Cardiac muscle cell (in vitro differentiated cells and primary cell): ENCODE measurements at places on chromosomes 13 and 19. TPM values are rescaled to one million over a fixed set of nuclear protein-coding genes. Genes with fewer than 3 reads are reported as not detected.
A peak's percentile ranks its signal among the peaks of the same experiment; 100 is the strongest.

GRCh38 chr13:100790405-100790804 is 115.8 kb upstream of the TMTC4 start:
- no peaks in the 10 kb centered on the region for H3K27me3 ChIP-seq
- H3K27ac ChIP-seq, result no peak overlapping the region
- no peak for DNase-seq
- no peaks in the 10 kb centered on the region for H3K36me3 ChIP-seq

GRCh38 chr13:112733661-112734379 is 44.0 kb downstream of the ATP11A start:
- H3K4me3 ChIP-seq, result no peak overlapping the region
- H3K27me3 ChIP-seq, result no peaks in the 10 kb centered on the region
- peak overlapping the region; percentile 86 for H3K27ac ChIP-seq
- H3K36me3 ChIP-seq, result no peaks in the 10 kb centered on the region
- peaks cover 61% of the 10 kb centered on the region for H3K4me1 ChIP-seq

DNA sequence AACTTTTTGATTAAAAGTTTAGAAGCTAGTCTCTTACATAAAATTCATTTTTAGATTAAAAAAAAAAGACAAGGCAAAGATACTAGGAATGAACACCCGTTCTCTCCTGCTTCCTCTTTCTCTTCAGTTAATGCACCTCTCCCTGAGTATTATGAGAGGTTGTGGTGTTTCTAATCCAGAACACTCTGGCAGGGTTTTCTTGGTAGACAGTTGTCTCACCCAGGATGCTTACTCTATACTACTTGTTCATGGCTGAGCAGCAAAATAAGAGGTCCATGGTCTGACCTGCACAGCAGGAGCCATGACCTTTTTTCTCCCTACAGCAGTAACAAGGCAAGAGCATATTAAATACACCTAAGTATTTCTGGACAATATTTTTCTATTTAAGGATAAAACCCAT is 62.0 kb downstream of the MICU2 start:
- DNase-seq, result peak; percentile 3
- H3K36me3 ChIP-seq, result no peaks in the 10 kb centered on the region
- H3K4me3 ChIP-seq, result no peak overlapping the region
- H3K4me1 ChIP-seq, result peaks cover 55% of the 10 kb centered on the region
- H3K27me3 ChIP-seq, result no peaks in the 10 kb centered on the region

DNA sequence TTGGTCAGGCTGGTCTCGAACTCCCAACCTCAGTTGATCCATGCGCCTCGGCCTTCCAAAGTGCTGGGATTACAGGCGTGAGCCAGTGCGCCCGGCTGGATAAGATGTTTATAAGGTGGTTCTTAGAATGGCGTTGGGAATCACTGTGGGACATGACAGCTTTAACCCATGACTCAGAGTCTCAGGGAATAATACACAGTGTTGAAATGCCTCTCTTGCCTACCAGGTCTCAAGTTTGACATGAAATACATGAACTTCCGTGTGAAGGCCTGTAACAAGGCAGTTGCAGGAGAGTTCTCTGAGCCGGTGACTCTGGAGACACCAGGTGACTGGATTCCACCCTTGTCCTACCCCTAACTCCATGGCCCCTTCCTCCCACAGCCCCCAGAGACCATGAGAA is 12.6 kb downstream of the FSD1 start:
- H3K4me3 ChIP-seq, result no peak overlapping the region
- H3K36me3 ChIP-seq, result no peaks in the 10 kb centered on the region
- no peak overlapping the region for H3K27ac ChIP-seq
- DNase-seq, result no peak
- H3K27me3 ChIP-seq, result no peaks in the 10 kb centered on the region

Gene RAB3A
- 11.3 and 13.0 TPM in 2 replicates for total RNA-seq

DNA sequence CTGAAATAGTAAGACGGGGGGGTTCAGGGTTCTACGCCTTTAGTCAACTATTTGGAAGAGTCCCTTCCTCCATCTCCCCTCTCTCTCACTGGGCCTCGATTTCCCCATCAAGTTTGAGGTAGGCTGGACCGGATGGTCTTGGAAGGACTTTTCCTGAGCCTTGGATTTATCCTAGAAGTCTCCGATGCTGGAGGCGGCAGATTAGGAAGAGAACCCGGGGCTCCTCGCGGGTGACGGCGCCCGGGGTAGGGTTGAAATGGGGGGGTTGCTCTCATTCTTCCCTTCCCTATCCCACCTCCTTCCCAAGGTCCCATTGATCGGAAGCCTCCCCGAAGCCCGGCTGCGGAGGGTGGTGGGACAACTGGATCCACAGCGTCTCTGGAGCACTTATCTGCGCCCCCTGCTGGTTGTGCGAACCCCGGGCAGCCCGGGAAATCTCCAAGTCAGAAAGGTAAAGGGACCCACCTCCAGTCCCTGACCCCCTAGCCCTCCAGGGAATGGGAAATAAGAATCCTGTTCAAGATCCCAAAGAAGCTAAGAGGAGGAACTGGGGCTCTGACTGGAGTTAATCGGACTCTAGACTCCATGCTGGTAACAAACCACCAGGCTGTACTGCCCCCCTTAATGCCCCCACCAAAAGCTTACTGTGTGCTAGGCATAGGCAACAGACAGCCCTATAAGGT is 781 bp downstream of the QPCTL start:
- peak overlapping the region; percentile 53 for H3K4me3 ChIP-seq
- peaks cover 2% of the 10 kb centered on the region for H3K36me3 ChIP-seq
- H3K27ac ChIP-seq, result peak overlapping the region; percentile 83
- peak; percentile 89 for DNase-seq
- no peaks in the 10 kb centered on the region for H3K4me1 ChIP-seq

GRCh38 chr13:72698164-72698563 is 29.3 kb downstream of the MZT1 start:
- H3K27ac ChIP-seq, result no peak overlapping the region
- no peaks in the 10 kb centered on the region for H3K27me3 ChIP-seq
- no peak for DNase-seq
- H3K36me3 ChIP-seq, result no peaks in the 10 kb centered on the region
- H3K4me1 ChIP-seq, result peaks cover 20% of the 10 kb centered on the region

Gene CCDC8
- total RNA-seq, result 91.7 and 127 TPM in 2 replicates

- H3K4me1 ChIP-seq, result no peaks in the 10 kb centered on the region
- H3K27ac ChIP-seq, result no peak overlapping the region
- no peak for DNase-seq
- H3K4me3 ChIP-seq, result no peak overlapping the region
- H3K27me3 ChIP-seq, result no peaks in the 10 kb centered on the region
- no peaks in the 10 kb centered on the region for H3K36me3 ChIP-seq
Measured at GRCh38 chr19:20912973-20913372, 10.1 kb upstream of the ZNF85 start.

GRCh38 chr13:106690779-106691178 is 122.8 kb upstream of the ARGLU1 start:
- H3K4me3 ChIP-seq, result no peak overlapping the region
- no peaks in the 10 kb centered on the region for H3K36me3 ChIP-seq
- no peaks in the 10 kb centered on the region for H3K4me1 ChIP-seq
- DNase-seq, result peak; percentile 12
- H3K27me3 ChIP-seq, result no peaks in the 10 kb centered on the region

DNA sequence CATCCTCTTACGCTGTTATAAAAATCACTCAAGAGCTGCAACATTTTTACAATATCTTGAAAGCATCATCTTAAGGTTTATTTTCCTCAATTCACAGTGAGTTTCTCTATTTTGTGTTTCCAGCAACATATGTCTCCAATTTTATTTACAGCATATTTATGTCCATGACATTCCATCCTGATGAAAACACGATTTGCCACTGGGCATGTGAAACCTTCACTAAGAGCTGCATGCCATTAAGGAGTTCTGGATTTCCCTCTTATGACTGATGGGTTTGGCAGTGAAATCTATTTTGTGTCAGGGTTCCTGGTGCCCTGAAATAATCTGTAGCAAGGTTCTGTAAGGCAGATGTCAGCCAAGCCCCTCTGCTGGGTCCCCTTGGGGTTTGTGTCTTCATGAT is 527.6 kb upstream of the KLF12 start:
- no peak overlapping the region for H3K4me3 ChIP-seq
- no peaks in the 10 kb centered on the region for H3K4me1 ChIP-seq
- no peaks in the 10 kb centered on the region for H3K36me3 ChIP-seq
- DNase-seq, result no peak

Gene ZNF667
- total RNA-seq, result 3.5 and 6.5 TPM in 2 replicates

DNA sequence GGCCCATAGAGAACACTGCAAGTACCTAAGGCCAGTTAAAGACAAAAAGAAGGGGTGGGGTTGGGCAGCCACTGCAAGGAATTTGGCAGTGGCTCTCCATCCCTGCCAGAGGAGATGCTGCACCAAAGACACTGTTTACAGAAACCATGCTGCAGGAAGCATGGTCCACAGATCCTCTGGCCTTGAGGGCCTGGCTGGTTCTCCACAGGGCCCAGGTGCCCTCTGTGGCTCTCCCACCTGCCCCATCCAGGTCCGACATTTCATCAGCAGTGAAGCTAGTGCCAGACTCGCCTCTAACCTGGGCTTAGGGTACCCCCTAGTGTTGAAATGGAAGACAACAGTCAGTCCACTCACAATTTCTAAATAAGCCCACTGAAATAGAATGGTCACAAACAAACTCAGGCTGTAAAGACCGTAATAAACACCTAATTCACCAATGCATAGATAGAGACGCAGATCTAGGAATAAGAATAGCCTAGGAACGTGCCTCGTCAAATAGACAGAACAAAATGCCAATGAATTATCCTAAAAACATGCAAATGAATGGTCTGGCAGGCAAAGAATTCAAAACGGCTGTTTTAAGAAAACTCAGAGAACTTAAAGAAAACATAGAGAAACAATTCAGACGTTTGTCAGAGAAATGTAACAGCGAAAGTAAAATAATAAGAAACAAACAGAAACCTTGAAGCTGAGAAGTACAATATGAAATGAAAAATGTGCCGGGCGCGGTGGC is 23.3 kb downstream of the LYPD4 start:
- no peak overlapping the region for H3K4me3 ChIP-seq
- peak; percentile 40 for DNase-seq
- H3K27me3 ChIP-seq, result no peaks in the 10 kb centered on the region
- no peaks in the 10 kb centered on the region for H3K4me1 ChIP-seq

GRCh38 chr13:113638806-113639205 is 19.2 kb downstream of the ATP4B start:
- H3K4me1 ChIP-seq, result no peaks in the 10 kb centered on the region
- no peak for DNase-seq
- H3K27me3 ChIP-seq, result no peaks in the 10 kb centered on the region
- H3K27ac ChIP-seq, result no peak overlapping the region
- no peak overlapping the region for H3K4me3 ChIP-seq

GRCh38 chr13:60590800-60591747 is 194.1 kb downstream of the TDRD3 start:
- no peak for DNase-seq
- no peak overlapping the region for H3K27ac ChIP-seq
- no peaks in the 10 kb centered on the region for H3K4me1 ChIP-seq
- no peaks in the 10 kb centered on the region for H3K27me3 ChIP-seq

- no peaks in the 10 kb centered on the region for H3K36me3 ChIP-seq
- no peak overlapping the region for H3K27ac ChIP-seq
- no peak overlapping the region for H3K4me3 ChIP-seq
- DNase-seq, result peak; percentile 7
Measured at GRCh38 chr13:73935991-73936390, 198.2 kb downstream of the KLF12 start.

DNA sequence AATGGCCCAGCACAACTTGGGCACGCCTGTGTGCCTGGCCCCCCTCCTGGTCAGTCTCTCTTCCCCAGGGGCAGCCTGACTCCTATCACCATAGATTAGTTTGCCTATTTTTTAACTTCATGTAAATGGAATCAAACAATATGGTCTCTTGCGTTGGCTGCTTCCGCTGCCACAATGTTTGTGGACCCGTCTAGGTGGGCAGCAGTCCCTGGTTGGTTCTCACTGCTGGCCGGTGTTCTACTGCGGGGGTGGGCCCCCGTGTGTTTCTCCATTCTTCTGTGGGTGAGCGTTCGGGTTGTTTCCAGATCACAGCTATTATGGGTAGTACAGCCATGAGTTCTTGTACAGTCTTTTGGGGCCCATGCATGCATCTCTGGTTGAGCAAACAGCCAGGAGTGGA is 47.3 kb downstream of the CEBPG start:
- no peak for DNase-seq
- H3K4me1 ChIP-seq, result no peaks in the 10 kb centered on the region
- H3K27me3 ChIP-seq, result no peaks in the 10 kb centered on the region
- H3K36me3 ChIP-seq, result no peaks in the 10 kb centered on the region
- no peak overlapping the region for H3K27ac ChIP-seq
- H3K4me3 ChIP-seq, result no peak overlapping the region

GRCh38 chr13:111392486-111392885 is 72.0 kb downstream of the TEX29 start:
- no peaks in the 10 kb centered on the region for H3K27me3 ChIP-seq
- H3K27ac ChIP-seq, result no peak overlapping the region
- H3K4me1 ChIP-seq, result no peaks in the 10 kb centered on the region
- DNase-seq, result no peak
- H3K4me3 ChIP-seq, result no peak overlapping the region
